Activated CD4-positive, alpha-beta T cell treated with anti-CD3 and anti-CD28 coated beads, Interleukin-2, amount 10 ng/mL, durations not matched to agents 24 days and 14 days (primary cell): ENCODE measurements at places on chromosomes 13 and 19. TPM values are rescaled to one million over a fixed set of nuclear protein-coding genes. Genes with fewer than 3 reads are reported as not detected.
A peak's percentile ranks its signal among the peaks of the same experiment; 100 is the strongest.

GRCh38 chr13:98622931-98623331 lies 46.0 kb upstream of the STK24 start:
- no peak for DNase-seq

Gene ATP4A
- total RNA-seq = not detected in 2 replicates

- DNase-seq = no peak
Observed at GRCh38 chr19:13054626-13055212, 47.9 kb downstream of the LYL1 start.

Gene ADM5
- 8.4 and 8.6 TPM in 2 replicates for total RNA-seq

Gene ADGRE3
- total RNA-seq = not detected in 2 replicates

Gene LILRB1
- 0.33 TPM in 1 of 2 replicates, not detected in the other for total RNA-seq

Gene OLFM4
- total RNA-seq = not detected in 2 replicates

Gene OBI1
- 21.4 and 22.6 TPM in 2 replicates for total RNA-seq

DNA sequence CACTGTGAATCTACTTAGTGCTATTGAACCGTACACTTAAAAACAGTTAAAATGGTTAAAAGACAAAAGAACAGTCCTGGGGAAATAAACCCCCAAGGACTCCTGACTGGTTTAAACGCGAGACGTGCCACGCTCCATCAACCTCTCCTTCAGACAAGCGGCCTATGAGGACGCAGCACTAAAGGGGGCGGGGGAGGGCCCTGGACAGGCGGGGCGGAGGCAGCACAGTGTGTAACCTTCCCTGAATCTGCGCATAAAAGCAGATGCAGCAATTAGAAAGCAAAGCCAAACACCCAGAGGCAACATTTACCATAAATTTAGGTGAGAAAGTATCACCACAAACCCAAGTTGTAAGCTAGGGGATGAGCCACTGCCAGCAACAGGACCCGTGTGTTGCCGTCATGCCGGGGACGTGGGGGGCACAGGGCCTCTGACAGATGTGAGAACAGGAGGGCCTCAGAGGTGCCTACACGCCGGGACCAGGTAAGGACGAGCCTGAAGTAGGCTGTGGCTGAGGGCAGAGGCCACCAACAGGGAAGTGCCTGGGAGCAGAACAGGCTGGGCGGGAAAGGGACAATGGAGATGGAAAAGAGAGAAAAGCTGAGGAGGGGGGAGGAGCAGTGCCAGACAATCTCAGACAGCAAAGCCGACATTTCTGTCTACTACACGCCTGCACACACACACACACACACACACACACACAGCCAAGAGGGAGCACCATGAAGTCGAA lies 15.3 kb upstream of the ADPRHL1 start:
- DNase-seq = no peak

DNA sequence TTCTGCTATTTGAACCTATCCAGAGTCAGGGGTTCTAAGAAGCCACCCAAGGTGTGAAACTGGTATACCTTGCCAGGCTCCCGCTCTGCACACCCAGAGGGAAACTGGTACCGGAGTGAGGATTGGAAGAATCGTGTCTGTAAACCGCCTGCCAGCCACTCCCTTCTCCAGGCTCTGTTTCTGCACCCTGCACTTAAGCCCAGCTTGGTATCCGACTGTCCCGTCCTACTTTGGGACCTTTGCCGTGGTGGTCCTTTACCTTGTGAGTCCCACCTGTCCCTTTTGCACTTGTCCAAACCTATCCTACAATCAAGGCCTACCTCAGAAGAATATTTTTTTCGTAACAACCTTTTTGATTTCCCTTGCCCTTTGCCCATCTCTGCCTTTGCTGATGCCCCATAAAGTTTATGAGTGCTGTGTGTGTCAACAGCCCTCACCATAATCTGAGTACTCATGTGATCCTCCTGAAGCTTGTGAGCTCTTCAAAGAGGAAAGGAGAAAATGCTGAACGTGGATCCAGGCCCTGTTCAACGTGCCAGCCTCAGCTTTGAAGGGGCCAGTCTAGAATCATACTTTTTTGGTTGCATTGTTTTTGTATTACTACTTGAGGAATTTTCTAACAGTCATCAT lies 44.7 kb downstream of the GARRE1 start:
- DNase-seq = no peak

GRCh38 chr13:28654276-28654675 lies 4.7 kb upstream of the POMP start:
- no peak for DNase-seq

DNA sequence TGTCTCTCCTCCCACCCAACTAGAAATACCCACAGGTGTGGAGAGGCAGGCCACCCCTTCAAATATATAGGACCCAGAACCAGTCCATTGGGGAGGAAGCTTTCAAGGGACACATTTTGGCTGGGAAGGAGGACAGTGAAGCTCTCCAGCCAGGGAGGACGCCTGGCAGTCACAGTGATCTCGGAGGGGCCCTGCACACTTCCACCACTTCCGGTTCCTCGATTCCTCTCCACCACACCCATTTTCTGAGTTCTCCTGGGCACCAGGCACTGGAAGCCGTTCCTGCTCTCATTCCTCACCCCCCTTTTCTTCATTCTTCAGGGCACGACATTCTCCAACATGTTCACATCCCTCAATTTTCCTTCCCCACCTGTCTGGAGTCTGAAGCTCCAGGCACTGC lies 30.4 kb upstream of the CEACAM21 start:
- DNase-seq = peak; percentile 81

- DNase-seq = no peak
Observed at GRCh38 chr13:98533912-98534311, 43.0 kb downstream of the STK24 start.

DNA sequence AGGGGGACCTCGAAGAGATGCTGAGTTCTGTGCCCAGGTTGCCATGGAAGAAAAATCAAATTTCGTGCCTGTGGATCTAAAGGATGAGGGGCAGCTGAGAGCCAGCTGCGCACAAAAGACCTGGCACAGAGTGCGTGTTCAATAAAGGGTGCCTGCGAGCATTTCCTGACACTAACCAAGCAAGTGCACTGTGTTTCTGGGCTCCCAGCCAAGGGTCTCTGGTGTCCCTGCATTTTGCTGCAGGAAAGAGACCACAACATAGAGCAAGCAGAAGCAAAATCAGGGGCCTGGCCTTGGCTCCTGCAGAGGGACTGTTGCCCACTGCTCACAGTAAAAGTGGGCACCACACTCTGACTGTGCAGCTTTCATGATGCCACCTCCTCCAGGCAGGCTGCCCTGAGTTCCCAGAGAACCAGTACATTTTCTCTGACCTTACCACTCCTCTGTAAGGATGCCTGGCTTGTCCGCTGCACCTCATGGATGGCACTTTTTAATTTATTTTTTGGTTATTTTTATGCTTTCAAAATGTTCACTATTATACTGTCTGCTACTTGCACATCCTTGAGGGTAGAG lies 70.8 kb upstream of the GPR12 start:
- no peak for DNase-seq

Gene FAM124A
- 0.82 and 1.1 TPM in 2 replicates for total RNA-seq

DNA sequence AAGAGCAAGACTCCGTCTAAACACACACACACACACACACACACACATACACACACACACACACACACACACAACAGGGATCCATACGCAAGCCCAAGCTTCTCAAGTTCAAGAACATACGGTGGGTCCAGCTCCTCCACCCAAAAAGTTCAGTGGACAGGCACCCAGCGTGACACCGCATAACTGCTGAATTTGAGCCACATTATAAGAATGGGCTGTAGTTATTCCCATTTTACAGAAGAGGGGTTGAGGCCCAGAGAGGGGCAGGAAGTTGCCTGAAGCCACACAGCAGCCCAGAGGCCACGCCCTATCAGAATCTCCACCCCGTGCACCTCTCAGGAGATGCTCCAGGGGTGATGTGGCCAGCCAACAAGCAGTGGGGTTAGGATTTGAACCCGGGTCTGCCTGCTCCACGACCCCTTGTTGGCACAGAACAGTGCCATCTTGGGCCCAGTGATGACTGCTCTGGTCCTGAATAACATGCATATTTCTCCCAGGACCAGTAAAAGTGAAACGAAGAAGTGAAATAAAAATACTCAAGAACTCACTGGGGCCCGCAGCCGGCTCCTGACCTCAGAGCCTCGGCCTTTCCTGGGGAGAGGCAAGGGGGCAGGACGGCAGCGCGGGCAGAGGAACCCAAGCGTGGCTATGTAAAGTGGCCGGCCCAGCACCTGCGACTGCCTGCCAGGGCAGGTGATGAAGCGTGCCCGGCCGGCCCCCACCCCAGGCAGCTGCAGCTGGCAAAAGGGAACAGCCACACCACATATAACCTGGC lies 61.9 kb downstream of the AP1M1 start:
- peak; percentile 67 for DNase-seq

- no peak for DNase-seq
Observed at GRCh38 chr19:46722421-46723022, 5.6 kb upstream of the PRKD2 start.

Gene WDR18
- 104 and 111 TPM in 2 replicates for total RNA-seq

DNA sequence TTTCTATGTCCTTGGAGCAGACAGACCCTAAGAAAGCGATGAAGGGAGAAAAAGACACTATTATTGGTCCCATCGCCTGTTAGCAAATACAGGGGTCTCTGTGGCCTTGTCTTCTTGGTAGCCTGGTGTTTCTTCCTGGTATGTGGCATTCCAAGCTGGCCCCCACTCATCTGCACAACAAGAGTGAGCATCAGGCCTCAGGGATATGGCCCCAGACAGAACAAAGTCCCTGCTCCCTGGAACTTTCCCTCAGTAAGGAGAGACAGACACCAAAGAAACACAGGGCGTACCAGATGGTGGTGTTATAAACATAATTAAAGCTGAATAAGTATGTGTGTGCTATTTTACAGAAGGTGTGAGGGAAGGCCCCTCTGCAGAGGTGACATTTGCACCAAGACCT lies 48.2 kb upstream of the KPNA3 start:
- no peak for DNase-seq

- peak; percentile 69 for DNase-seq
Observed at GRCh38 chr19:38551450-38551813, 66.3 kb downstream of the MAP4K1 start.

- DNase-seq = no peak
Observed at GRCh38 chr13:22064854-22065620, 394.2 kb downstream of the FGF9 start.

GRCh38 chr13:51525567-51526167 lies 58.6 kb upstream of the WDFY2 start:
- DNase-seq = no peak

Gene COL5A3
- 0.59 and 0.63 TPM in 2 replicates for total RNA-seq

DNA sequence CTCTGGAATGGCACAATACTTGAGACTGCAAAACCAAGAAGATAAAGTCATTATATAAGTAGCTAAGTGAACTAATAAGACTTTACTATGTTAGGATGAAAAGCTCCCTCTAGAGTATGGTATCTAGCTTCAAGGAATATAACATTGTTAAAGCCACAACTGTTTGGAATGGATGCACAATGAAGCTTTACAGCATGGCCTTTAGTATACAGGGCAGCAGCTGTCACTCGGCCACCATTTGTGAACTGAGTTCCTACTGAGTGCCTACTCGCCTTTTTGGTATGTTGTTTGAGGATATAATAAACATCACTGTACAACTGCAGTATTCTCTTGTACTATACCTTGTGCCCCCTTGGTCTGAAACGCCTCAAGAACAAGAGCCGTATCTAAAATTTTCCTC lies 6.8 kb downstream of the ALG5 start:
- no peak for DNase-seq

DNA sequence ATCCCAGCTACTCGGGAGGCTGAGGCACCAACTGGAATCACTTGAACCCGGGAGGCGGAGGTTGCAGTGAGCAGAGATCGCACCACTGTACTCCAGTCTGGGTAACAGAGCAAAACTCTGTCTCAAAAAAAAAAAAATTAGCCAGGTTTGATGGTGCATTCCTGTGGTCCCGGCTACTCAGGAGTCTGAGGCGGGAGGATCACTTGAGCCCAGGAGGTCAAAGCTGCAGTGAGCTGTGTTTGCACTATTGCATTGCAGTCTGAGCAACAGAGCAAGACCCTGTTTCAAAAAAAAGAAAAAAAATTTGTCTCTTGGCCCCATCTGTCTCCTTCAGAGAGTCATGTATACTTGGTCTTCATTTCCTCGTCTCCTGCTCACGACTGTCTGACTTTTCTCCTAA lies 1.6 kb downstream of the CCDC97 start:
- no peak for DNase-seq

GRCh38 chr19:33441828-33442227 lies 68.3 kb downstream of the CEBPG start:
- DNase-seq = no peak

- no peak for DNase-seq
Observed at GRCh38 chr19:1591421-1592023, 1.1 kb downstream of the MBD3 start.

DNA sequence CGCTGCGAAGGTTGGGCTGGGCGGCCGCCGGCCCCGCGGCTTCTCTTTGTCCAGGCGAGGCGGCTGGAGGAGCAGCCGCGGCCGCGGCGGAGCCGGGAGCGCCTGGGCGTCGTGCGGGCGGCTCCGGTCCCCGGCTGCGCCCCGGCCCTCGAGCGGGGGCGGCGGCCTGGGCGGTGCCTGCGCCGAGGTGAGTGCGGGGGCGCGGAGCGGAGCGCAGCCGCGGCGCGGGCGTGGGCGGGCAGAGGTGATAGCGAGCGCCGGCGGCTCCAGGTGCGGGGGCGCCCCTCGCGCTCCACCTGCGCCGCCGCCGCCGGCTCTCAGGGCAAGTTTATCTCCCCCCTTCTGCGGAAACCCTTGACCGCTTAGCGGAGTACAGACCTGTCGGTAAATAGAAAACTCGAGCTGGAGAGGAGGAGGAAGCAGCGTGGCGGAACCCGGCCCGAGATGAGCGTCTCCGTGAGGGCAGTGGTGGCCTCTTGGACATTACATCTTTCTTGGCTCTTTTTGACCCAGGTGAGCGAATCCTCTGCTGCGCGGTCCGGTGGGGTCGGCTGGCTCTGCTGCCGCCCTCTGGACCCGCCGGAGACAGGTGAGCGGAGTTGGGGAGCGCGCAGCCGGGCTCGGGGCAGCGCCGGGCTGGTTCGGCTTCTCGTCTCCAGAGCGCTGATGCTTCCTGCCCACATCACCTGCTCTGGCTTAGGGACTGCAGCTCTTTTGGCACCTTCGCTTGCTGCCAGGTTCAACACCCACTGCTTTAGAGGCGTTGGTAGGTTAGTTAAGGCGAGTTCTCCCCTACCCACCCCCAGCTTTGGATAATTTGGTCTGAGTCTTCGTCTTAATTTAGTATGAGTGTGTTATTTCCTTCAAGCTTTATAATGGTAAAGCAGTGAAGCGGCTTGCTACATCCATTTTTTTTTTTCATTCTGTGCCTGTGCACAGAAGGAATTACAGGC lies at the start of gene MTUS2:
Gene MTUS2 (plus strand): TSS at position 241 of the 953 bp plus-strand sequence.
- DNase-seq = peak; percentile 62

Gene PDCD5
- 213 and 231 TPM in 2 replicates for total RNA-seq

- no peak for DNase-seq
Observed at GRCh38 chr19:1141944-1142343, 32.1 kb downstream of the SBNO2 start.
